Activated CD4-positive, alpha-beta T cell treated with anti-CD3 and anti-CD28 coated beads for 1 hour (primary cell): ENCODE measurements at places on chromosomes 7 and 10.

DNA sequence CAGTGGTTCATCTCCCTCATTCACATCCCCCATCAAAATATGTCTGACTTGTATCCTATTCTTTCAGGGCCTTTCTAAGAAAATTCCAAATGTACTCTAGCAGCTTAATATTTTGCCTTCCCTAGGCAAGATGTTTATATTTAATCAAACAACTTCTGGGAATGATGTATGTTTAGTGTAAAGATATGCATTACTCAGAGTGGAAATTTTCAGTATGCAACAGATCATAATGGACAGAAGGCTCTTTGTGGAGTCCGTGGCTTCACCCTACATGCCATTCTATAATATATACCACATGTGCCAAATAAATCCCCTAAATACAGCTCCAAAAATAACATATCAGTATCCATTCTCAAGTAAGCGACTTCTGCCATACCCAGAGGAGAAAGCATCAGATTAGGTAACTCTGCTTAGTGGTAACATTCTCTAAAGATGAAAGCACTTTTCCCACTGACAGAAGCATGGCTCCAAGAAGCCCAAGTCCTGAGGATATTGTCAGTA is 316.6 kb downstream of the KCNMA1 start:
- DNase-seq: no peak

DNA sequence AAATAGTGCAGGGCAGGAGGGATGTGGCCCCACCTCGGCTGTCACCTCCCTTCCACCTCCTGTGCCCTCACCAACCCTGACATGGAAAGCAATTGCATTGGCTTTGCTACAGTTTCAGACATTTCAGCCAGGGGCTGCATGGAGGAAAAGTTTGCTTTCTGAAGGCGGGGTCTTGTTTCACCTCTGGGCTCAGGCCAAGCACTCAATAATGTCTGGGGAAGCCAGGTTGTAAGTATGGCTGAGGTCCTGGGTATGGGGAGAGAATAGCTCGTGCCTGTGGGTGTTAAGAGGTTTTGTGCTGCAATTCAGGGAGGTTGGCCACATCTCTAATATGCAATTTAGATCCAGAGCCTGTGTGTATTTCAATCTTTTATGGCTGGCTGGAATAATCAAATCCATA is 238.4 kb upstream of the MKI67 start:
- no peak for DNase-seq

DNA sequence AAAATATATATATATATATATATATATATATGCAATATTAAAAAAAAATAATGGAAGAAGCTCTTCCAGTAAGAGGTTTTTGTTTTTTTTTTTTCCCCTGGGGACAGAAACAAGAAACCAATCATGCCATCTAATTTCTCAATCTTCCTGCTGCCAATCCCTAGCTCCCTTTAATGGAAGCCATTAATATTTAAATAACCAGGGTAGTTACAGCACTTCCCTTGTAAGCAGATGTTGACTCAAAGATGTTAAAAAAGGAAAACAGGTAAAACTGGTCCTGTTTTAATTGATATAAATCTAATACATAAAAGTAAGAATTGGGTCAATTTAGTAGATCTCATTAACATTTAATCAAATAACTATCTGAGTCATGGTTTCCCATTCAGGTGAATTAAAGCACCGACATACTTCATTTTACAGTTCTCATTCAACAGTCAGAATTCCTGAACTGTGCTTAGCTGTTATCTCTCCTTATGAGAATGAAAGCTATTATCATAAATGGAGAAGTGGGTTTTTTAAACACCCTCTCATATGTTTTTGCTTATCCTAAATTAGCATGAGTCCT is 22.6 kb downstream of the CPVL start:
- no peak for DNase-seq

DNA sequence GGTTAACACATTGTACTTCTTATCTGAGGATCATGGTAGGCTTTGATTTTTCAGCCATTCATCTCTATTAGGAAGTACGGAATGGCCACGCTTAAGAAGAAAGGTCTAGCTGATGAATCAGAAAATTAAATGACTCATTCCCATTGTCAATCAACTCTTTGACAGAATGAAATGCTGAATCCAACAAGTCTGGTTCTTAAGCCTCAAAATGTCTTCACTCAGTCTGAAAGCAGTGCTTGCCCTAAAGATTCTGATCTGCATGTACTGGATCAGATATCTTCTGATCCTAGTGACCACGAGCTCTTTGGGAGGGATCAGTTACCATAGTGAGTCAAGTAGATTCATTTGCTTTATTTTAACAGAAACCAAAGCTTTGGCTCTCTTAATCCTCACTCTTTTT is 5.7 kb upstream of the CELF2 start:
- DNase-seq: no peak

DNA sequence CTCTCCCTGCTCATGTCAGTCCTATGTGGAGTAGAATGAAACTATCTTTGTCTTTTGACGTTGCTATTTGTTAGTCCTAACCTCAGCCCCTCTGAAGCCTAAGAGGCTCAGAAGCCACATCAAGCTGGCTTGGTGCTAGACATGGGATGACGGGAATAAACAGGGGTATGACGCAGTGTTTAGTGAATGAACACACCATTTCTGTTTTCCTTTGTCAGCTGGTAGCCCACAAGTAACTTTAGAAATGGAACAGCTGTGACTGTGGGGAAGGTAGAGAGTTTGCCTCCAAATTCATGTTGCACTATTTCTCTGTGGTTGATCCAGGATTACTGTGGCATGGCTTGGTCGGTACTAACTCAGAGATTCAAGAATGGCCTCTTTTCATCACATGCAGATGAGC is 31.3 kb downstream of the COX15 start:
- DNase-seq: no peak

GRCh38 chr7:108415821-108416536 is 40.3 kb downstream of the NRCAM start:
- no peak for DNase-seq

GRCh38 chr10:33204031-33204430 is 130.4 kb downstream of the NRP1 start:
- no peak for DNase-seq

DNA sequence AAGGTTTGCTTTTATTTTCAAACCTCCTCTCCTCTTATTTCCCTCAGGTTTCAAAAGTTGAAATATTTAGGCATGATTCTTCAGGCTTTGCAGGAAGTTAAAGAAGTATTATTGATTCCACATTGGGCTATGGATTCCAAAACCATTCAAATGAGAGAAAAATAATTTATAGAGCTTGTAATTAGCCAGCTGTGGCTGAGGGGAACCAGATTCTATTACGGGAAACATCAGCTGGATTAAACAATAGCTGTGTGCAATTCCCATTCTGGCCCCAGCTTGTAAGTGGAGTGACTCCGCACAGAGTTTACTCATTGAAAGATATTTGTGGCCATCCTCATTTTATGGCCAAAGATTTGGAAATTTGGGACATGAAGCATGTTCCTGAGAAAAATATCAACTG is 77.0 kb upstream of the PHYHIPL start:
- DNase-seq: no peak

DNA sequence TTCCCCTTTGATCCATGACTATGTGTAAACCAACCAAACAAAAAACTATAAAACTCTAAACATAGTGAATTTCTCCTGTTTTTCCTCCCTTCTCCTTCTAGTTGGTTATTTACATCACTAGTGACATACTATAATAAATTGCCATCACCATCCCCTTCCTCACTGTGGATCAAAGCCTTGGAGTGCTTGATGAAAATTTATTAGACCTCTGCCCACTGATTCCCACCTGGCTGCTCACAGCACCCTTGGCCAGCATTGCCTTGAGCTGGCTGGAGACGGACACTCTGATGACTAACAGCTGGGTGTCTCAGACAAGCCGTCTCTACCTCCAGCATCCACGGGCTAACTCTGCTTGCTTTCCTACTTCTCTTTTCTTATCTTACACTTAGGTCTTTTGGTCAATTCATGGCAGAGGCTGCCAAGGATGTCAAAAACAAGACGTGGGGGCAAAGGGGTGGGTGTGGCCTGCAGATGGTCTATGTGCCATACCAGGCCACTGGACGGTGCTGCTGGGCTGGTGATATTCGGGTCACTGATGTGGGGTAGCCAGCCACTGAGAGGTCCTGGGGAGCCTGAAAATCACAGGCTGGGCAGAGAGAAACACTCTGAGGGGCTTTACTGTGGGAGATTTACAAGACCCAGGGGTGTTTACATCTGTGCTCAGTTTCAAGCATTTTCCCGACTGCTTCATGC is 207.8 kb downstream of the TAX1BP1 start:
- no peak for DNase-seq

GRCh38 chr10:28984431-28984830 is 304.4 kb upstream of the LYZL1 start:
- no peak for DNase-seq

DNA sequence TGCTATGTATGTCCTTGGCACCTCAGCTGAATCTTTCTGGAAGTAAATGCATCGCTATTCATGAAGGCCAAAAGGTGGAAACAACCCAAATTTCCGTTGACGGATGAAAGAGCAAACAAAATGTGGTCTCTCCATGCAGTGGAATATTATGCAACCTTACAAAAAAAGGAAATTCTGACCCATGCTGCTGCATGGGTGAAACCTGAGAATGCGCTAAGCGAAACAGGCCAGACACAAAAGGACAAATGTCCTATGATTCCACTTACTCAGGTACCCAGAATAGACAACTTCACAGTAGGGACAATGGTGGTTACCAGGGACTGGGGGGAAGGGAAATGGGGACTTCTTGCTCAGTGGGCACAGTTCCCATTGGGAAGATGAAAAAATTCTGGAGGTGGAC is 158.8 kb downstream of the CAMK1D start:
- DNase-seq: no peak

- DNase-seq: no peak
Measured at GRCh38 chr7:124059375-124059774, 26.5 kb upstream of the TMEM229A start.

GRCh38 chr10:70192326-70192968 is 22.1 kb upstream of the SAR1A start:
- DNase-seq: no peak

DNA sequence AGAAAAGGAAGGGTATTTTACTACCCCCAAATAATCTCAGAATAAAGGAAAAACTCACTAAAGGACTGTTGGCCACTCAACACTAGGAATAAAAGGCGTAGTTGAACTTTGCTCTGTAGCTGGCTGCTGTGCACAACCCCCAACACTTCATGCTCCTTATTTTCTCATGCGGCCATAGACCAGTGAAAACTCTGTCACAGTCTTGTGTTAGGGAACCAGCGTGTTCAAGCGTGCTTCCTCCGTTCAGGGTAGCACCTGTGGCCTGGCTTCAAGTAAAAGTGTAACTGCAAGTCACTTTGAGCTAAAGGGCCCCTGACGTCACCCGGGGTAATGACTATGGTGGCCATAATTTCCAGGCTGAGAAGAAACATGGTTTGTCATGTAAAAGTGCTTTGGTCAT is 27.0 kb downstream of the BLNK start:
- DNase-seq: no peak
